ENCODE measurements at places on chromosomes 1 and 21.

GRCh38 chr1:21607549-21608529 is 61.3 kb downstream of the RAP1GAP start:
- peak; percentile 89 for DNase-seq

GRCh38 chr21:28154121-28154520 is 838.6 kb downstream of the LTN1 start:
- no peak for DNase-seq

- no peak for DNase-seq
Observed at GRCh38 chr1:237031480-237031879, 10.5 kb upstream of the RYR2 start.

DNA sequence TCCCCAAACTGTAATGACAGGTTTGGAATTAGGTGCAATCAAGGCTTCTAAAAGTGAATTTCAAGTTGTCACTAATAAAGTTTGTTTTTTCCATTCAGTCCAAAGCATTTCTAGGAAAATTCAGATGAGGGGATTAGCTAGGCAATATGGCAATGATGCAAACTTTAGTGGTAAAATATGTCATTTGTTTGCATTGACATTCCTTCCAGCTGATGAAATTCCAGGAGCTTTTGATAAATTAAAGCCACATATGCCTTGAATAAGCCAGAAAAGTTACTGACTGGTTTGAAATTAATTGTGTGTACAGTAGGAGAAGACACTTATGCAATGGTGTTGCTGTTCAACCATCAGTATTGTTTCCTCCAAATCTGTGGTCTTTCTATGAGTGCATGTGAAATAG is 57.8 kb downstream of the MROH9 start:
- no peak for DNase-seq

DNA sequence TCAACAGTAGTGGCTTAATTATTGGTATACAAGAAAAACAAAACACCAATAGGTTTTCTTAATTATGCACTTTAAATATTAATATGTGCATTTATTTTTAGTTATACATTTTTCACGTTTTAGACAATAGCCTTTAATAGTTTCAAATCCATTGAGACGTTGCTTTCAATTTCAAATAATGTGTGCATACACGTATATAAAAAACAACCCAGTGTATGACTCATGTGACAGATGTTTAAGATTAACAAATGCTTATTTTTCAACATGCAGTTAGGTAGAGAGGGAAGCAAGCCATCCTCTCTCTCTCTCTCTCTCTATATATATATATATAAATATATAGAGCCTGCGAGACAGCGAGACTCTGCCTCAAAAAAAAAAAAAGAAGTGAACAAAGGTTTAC is 24.3 kb downstream of the EYA3 start:
- no peak for DNase-seq

DNA sequence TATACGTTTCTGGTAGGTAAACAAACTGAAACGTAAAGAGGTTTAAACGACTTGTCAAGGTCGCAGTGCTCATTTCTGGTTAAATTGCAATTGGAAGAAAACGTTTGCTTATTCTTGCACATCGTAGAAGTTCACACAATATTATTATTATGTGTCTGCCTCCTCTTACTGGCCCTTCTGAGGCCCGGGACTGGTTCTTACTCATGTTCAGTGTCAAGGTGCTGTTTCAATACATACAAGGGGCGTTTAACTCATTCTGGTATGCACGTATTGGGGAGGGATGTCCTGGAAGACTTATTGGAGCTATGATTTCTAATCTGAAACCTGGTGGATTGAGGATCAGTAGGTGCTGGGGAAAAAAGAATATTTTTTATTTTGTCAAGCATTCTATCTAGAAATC is 932 bp downstream of the RPF1 start:
- DNase-seq: no peak

- no peak for DNase-seq
Observed at GRCh38 chr1:145827966-145828365, 4.0 kb downstream of the POLR3C start.

DNA sequence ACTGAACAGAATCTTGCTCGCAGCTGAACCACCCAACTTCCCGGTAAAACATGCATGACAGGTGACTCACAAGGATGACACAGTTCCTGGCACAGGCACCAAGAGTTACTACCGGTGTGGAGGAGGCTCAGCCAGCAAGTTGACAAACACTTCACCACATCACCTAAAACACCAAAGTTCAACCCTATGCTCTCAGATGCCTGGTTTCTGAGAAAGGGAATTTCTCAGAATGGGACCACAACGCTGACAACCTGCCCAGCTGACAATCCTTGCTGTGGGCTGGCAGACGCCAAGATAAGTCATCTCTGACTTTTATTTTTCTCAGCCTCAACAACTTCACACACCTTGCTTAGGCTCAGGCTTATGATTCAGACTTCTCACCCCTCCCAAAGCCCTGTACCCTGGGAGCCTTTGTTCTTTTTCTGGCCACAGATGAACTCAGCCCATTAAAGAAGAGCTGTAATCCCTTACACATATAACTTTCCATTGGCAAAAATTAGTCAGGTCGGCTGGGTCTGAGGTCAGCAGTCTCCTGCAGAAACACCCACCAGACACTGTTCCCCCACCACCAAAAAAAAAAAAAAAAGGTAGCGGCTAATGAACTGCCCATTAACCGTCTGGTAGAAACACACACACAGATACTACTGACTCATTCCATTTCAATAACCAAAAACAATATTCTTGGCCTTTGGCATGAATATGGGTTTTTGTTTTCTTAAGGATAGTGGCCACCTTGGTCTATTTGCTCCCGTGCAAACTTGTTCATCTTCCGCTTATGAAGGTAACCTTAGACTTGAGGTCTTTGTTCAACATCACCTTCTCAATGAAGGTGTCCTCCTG is 10.8 kb upstream of the TIAM1 start:
- no peak for DNase-seq

DNA sequence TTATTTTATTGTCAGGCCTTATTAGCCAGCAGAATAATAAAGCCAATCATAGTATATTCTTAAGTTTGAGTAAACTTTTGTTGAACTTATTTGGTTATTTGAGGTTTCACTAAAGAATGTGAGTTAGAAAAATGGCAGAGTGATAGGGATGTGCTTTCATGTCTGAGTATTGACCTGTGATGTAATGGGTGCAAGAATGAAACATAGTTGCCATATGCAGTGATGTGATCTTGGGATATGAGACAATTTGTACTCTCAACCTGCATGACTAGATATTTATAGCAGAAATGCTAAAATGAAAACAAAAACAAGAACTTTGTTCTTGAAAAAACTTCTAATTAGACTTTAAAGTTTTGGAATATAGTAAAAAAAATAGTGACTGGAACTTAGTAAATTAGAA is 97.9 kb downstream of the DISP1 start:
- no peak for DNase-seq

GRCh38 chr1:63277195-63278192 is 44.9 kb upstream of the FOXD3 start:
- no peak for DNase-seq

DNA sequence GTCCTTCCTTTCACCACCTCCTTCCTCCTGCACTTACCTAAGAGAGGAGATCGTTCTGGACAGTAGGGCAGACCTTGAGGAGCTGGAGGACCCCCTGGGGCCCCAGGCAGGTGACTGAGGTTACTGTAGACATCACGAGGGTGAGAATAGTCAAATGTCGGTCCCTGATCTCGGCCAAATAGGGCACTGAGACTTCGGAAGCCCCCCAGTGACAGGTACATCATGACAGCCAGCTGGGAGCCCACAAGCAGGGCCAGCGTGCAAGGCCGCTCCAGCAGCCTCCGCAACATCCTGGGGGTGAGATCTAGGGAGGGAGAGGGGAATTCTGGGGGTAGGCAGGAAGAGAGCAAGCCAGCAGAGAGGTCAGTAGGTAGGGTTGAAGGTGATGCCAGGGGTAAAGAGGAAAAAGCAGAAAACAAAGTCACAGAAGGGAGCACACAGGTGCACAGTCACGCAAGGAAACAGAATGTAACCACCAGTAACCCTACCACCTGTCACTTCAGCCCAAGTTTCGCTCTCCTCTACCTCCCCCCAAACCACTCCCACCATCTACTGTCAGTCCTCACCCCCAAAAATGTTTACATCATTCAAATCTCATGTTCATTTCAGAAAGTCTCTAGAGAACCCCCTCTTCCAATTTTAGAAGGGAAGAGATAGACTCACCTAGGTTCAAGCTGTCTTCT is 1.4 kb downstream of the B4GALT3 start:
- no peak for DNase-seq

DNA sequence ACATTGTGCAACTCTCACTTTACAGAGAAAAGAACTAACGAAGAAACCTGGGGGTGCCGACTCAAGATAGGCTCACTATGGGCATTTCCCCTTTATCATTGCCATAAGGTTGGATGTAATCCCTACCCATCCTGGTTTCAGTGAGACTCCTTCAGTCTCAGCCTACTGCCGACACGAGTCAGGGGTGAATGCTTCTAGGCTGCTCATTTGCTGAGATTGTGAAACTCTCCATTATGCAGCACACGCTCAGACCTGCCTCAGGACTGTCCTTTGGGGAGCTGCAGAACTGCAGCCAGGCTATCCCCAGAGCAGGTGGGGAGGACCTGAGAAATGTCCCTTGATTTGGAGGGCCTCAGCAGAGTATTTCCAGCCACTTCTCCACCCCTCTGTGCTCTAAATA is 22.2 kb downstream of the TSHB start:
- DNase-seq: no peak

GRCh38 chr21:41689289-41689583 is 77.6 kb downstream of the RIPK4 start:
- no peak for DNase-seq

- DNase-seq: no peak
Observed at GRCh38 chr1:36771240-36771639, 263.1 kb downstream of the GRIK3 start.

Data from NCI-H1048 (cell line).